GM23248 (cell line): ENCODE measurements at places on chromosomes 3 and 15. TPM values are rescaled to one million over a fixed set of nuclear protein-coding genes. Genes with fewer than 3 reads are reported as not detected.
A peak's percentile ranks its signal among the peaks of the same experiment; 100 is the strongest.

- H3K4me3 ChIP-seq = peak within 1 kb of the TSS; percentile 74
- H3K4me1 ChIP-seq = no peaks in the 10 kb centered on the region
- H3K27me3 ChIP-seq = peaks cover 30% of the 10 kb centered on the region
- H3K36me3 ChIP-seq = no peaks in the 10 kb centered on the region
Observed at GRCh38 chr15:79431636-79432344, at the start of gene MINAR1. Gene MINAR1 (plus strand): TSS chr15:79432336. CDS start chr15:79456148, 23,812 bp downstream.

DNA sequence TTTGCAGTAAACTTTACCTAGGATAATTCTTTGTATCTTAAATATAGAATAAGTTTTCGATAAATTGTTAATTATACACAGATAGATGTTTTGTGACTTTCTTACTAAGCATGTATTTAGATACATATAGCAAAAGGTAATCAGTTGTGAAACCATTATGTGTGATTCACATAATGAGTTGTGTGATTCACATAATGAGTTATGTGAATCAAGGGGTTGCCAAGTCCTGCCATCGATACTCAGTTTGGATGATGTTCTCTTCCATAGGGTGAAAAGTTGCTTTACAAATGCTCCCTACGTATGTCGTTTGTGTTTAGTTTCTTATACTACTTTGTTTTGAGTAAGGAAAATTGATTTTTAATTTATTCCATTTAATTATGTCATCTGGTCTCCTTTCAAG lies 682.1 kb downstream of the MECOM start:
- H3K4me3 ChIP-seq = no peak overlapping the region
- peak; percentile 49 for DNase-seq

The MUSTN1 gene
- not detected in 2 replicates for total RNA-seq

DNA sequence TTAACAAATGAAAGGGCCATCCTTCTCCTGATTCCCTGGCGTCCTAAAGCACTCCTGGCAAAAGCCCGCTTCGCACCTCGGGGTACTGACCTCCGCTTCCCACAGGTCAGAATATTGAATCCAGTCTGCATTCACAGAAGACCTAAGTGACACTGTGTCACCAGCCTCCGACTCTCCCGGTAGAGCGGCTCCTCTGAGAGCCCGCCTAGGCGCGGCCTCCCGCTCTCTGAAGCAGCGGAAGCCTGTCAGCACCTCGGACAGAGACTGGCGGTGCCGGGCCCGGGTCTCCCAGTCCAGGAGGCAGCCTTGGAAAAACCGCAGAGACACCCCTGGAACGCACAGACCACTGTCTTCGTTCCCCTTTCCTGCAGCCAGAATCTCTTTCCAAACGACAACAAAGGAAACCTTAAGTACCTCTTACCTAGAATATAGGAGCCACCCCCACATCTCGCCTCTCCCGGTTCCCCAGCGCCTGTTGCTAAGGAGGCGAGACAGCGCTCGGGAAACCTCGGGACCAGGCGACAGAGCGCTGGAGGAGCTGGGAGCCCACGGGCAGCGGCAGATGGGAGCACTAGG lies 1.2 kb downstream of the GABRB3 start:
- H3K4me3 ChIP-seq = no peak overlapping the region
- peaks cover 24% of the 10 kb centered on the region for H3K27me3 ChIP-seq
- H3K4me1 ChIP-seq = no peaks in the 10 kb centered on the region
- DNase-seq = peak; percentile 20
- no peaks in the 10 kb centered on the region for H3K36me3 ChIP-seq
- no peak overlapping the region for H3K27ac ChIP-seq

DNA sequence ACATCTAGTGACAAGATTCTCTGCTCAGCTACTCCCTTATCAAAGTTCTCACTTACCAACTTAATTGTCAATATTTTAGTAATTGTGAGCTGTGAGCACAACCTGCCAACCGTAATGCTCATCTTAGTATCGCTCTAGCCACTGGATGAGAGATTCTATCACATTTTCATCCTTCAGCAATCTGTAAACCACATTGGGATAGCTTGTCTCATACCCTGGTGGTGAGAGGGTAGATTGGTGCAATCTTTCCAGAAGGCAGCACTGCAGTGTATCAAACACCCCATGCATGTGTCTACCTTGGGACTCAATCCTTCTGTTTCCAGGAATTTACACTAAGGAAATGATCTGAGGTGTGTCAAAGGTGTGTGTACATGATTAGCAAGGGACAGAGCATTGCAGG lies 18.9 kb upstream of the ATP8B4 start:
- 0 out of 2 replicates have a peak overlapping the region, but pooled peaks have one; percentile 14 for H3K4me3 ChIP-seq
- H3K36me3 ChIP-seq = no peaks in the 10 kb centered on the region
- H3K27ac ChIP-seq = peak overlapping the region; percentile 98
- H3K27me3 ChIP-seq = no peaks in the 10 kb centered on the region

DNA sequence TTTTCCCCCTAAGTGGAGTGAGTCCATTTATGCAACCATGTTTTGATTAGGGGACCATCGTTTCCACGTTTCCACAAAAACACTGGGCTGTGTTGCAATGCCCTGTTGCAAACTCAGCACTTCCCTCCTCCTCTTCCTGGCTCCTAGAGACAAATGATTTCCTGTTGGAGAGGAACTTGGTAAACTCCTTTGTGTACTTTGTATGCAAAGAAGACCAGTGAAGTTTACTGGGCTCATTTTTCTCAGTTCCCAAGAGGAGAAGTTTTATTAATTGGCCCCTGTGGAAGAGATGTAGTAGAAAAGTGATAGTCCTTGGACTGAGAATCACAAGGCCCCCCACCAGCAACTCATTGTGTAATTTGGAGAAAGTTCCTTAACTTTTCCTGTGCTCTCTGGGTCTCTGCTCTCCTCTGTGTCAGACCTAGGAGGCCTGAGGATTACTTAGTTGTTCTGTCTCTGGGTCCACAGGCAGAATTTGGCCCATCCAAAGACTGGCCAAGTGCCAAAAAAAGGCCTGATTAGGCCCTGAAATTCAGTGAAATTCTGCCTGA lies 95.0 kb downstream of the ATG7 start:
- H3K4me3 ChIP-seq = no peak overlapping the region
- peak; percentile 66 for DNase-seq
- H3K27ac ChIP-seq = peak overlapping the region; percentile 39
- peaks cover 14% of the 10 kb centered on the region for H3K36me3 ChIP-seq
- no peaks in the 10 kb centered on the region for H3K27me3 ChIP-seq

DNA sequence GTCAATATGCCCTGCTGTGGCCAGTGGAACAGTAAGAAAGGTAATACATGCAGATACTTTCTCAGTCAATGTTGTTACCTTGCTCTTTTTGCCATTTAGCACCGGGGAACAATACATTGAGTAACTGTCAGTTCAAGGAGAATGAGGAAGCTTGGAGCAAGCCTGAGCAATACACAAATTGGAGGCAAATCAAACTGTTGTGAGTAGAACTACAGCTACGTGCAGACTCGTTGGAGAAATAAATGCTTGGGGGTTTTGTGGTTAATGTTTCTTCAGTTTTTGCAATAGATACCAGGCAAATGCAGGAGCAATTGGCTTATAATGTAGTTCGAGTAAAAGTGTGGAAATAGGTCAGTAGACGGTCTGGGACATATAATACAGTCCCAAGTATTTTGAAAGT lies 587.3 kb upstream of the ROBO1 start:
- H3K27me3 ChIP-seq = no peaks in the 10 kb centered on the region
- no peaks in the 10 kb centered on the region for H3K4me1 ChIP-seq
- no peak for DNase-seq
- H3K27ac ChIP-seq = no peak overlapping the region
- no peak overlapping the region for H3K4me3 ChIP-seq
- no peaks in the 10 kb centered on the region for H3K36me3 ChIP-seq

DNA sequence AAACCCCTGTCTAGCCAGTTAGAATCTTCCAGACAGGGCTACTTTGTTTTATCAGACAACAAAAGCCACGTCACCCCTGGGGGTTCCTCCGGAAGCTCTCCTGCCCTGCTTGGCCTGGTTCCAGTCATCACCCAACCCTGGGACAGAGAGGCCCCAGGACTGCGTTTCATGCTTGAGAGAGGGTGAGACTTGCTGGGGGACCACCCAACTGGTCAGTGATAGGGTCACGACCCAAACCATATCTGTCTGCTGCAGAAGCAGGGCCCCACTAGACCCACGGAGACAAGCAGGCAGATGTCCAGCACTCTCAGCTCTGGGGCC lies 1.2 kb downstream of the NT5DC2 start:
- H3K4me1 ChIP-seq = peaks cover 28% of the 10 kb centered on the region
- no peaks in the 10 kb centered on the region for H3K27me3 ChIP-seq
- peak; percentile 44 for DNase-seq
- no peak overlapping the region for H3K27ac ChIP-seq
- H3K4me3 ChIP-seq = peak overlapping the region; percentile 81

The SH2D7 gene
- total RNA-seq = not detected in 2 replicates
